Cardiac septum (tissue), 1 donor: ENCODE measurements at places on chromosomes 4 and X. TPM values are rescaled to one million over a fixed set of nuclear protein-coding genes. Genes with fewer than 3 reads are reported as not detected.

DNA sequence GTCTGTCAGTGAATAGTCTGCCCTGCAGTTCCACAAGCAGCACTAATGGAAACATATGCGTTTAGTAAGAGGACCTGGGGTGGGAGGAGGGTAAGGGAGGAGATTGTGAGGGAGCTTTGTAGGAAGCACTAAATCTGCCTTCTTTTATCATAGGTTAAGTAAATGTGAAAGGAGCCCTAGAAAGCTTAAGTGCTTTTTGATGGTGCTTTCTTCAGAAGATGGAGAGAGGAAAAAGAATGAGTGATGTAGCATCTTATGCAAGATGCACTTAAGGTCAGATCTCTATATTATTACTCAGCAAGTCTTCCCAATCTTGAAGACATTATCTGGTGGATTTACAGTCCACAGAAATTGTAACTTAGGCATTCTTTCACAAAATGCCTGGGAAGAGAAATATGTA is 322.7 kb downstream of the PDHA2 start:
- DNase-seq, result no peak

Gene FAT4
- 18.6 TPM for total RNA-seq

- no peak for DNase-seq
Observed at GRCh38 chrX:148659481-148659880, 159.1 kb downstream of the AFF2 start.

Gene CXorf65
- not detected for total RNA-seq

DNA sequence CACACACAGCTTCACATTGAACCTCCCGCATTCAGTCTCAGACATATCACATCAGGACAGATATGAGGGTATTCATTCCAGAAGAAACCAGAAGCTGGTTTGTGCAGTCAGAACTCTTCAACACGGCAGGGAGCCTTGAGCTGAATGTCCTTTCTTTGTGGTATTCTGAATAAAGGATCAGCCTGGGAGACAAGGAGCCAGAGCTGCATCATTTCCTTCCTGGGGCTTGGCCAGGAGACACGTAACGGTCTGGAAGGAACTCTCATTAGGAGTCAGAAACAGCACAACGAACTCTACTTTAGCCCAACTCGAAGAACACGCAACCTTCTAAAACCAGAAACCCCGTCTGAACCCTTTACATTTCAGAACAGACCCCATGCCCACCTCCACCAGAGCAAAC is 46.4 kb downstream of the KDR start:
- peak; percentile 82 for DNase-seq

GRCh38 chr4:99652596-99653436 is 4.8 kb downstream of the C4orf54 start:
- DNase-seq, result no peak

DNA sequence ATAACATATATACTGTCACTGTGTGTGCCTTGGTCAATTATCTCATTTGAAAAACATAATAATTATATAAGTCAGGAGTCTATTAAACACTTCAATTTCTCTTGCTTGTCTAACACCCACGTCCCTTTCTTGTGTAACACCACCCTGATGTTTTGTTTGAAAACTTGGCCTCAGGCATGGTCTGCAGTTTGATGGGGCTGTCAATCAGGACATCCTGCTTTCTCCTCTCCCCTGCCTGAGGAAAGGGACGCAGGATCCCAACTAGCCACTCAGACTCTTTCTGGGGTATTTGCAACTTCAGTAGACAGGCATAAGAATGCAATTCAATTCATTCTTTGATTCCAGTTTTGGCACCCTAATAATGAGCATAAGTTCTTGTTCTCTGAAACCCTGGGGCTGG is 48.8 kb downstream of the DKK2 start:
- DNase-seq, result no peak

Gene CYTL1
- not detected for total RNA-seq

DNA sequence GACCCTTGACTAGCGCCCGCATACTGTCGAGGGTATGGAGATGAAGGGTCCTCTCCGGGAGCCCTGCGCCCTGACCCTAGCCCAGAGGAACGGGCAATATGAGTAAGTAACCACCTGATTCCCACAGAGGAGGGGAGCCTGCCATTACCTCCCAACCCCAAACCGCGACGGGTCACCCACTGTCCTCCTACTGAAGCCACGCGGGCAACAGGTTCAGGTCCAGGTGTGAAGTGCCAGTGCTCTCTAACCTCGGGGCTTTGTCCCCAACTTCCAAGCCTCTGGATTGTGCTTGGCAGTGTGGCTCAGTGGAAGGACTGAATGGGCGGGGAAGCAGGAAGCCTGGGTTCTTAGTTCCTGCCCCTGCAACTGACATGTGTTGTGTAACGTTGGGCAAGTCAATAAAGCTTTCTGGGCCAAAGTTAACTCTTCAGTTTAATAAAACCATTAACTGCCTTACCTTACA is 694 bp downstream of the OCRL start:
- DNase-seq, result no peak

DNA sequence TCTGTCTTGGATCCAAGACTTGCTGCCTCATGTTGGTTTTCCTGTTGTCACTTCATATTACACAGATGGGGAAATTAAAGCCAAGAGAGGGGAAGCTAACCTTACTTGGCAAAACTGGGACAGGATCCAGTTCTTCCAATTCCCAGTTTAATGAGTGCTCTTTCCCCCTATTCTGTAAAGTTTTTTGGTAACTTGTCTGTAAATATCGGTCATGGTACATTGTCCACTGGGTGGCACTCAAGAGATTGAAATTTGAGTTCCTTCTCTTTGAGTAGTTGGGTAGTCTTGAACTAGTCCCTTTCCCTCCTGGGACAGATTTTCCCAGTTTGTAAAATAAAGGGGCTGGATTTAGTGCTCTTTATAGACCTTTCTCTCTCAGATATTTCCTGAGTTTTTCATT is 12.4 kb upstream of the EOLA2 start:
- no peak for DNase-seq

GRCh38 chrX:38717871-38718270 is 83.4 kb upstream of the MID1IP1 start:
- DNase-seq, result no peak

Gene RTL9
- total RNA-seq, result 0.35 TPM

- DNase-seq, result no peak
Observed at GRCh38 chrX:85052636-85053343, 49.1 kb downstream of the APOOL start.

Gene CXCL1
- total RNA-seq, result 0.86 TPM

DNA sequence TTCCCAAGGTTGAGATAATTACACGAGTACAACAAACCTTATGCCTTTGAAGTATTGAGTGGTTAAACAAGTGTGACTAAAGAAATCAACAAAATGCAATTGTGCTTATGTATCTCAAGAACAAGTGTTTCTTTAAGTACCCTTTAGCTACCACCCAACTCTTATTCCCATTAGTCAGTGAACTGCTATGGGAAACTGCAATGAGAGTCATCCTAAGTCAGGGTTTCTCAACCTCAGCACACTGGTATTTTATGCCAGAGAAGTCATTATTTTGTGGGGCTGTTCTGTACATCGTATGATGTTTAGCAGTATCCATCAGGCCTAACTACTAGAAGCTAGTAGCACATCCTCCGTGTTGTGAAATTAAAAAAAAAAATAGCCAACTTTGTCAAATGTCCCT is 549.1 kb upstream of the BOD1L1 start:
- DNase-seq, result no peak

GRCh38 chrX:11050013-11050412 is 61.1 kb upstream of the HCCS start:
- no peak for DNase-seq

Gene L1CAM
- total RNA-seq, result 1.5 TPM

Gene SPANXD
- total RNA-seq, result not detected

- no peak for DNase-seq
Observed at GRCh38 chrX:3638280-3638873, 75.1 kb downstream of the PRKX start.

- DNase-seq, result no peak
Observed at GRCh38 chr4:74555843-74556242, 110.9 kb downstream of the AREG start.

GRCh38 chr4:8050555-8051206 is 107.9 kb downstream of the ABLIM2 start:
- DNase-seq, result peak; percentile 90

Gene PAGE2B
- not detected for total RNA-seq

GRCh38 chr4:44679060-44679459 is 840 bp downstream of the GUF1 start:
- DNase-seq, result no peak

Gene PABPC1L2A
- total RNA-seq, result not detected

- DNase-seq, result no peak
Observed at GRCh38 chr4:103029300-103029699, 9.8 kb upstream of the SLC9B1 start.

GRCh38 chr4:151786158-151786495 is 25.3 kb upstream of the GATB start:
- DNase-seq, result no peak

Gene MAGIX
- 3.4 TPM for total RNA-seq

Gene PPEF2
- total RNA-seq, result not detected

Gene RELL1
- 40.6 TPM for total RNA-seq

GRCh38 chr4:85837439-85837733 is 362.4 kb downstream of the ARHGAP24 start:
- DNase-seq, result no peak

- DNase-seq, result no peak
Observed at GRCh38 chr4:113476800-113477199, 284.7 kb downstream of the CAMK2D start.

Gene NDST4
- not detected for total RNA-seq

DNA sequence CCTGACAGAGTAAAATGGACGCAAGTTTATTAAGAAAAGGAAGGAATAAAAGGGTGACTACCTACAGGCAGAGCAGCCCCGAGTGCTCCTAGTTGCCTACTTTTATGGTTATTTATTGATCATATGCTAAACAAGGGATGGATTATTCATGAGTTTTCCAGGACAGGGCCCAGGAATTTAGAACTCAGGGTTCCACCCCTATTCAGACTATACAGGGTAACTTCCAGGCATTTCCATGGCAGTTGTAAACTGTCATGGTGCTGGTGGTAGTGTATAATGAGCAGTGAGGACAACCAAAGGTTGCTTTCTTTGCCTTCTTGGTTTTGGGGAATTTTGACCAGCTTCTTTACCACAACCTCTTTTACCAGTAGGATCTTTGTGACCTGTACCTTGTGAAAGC is 27.7 kb upstream of the CXCL3 start:
- DNase-seq, result no peak

- no peak for DNase-seq
Observed at GRCh38 chrX:103742339-103742738, 31.6 kb downstream of the TMEM31 start.

Gene LRIT3
- not detected for total RNA-seq

Gene RAB33A
- 1.2 TPM for total RNA-seq

DNA sequence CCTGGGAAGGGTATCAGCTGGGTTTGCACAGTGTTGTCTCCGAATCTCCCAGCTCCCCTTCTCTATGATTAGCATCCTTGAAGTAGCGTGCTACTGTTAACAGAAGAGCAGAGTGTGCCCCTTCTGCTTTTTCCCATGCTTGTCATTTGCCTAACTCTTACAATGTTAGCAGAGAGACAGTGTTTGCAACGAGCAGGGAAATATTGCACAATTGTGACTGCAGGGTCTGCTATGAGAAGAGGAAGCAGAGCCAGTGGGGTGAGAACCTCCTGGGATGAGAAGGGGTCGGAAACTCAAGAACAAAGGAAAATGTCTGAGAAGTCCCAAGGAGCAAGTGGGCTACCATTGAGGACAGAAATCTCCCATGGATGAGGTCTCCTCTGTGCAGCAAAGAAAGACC is 7.8 kb upstream of the CHRNA9 start:
- DNase-seq, result no peak

GRCh38 chr4:118911238-118911703 is 22.6 kb downstream of the SYNPO2 start:
- DNase-seq, result no peak

Gene TCEAL2
- total RNA-seq, result 1.3 TPM

- DNase-seq, result no peak
Observed at GRCh38 chrX:24396236-24396930, 35.9 kb downstream of the SUPT20HL1 start.

- no peak for DNase-seq
Observed at GRCh38 chr4:123838474-123838873, 441.9 kb downstream of the SPRY1 start.

GRCh38 chr4:80956421-80956820 is 74.1 kb upstream of the BMP3 start:
- DNase-seq, result no peak

Gene CYLC1
- total RNA-seq, result not detected

GRCh38 chr4:79334783-79335182 is 8.9 kb upstream of the NAA11 start:
- DNase-seq, result no peak

DNA sequence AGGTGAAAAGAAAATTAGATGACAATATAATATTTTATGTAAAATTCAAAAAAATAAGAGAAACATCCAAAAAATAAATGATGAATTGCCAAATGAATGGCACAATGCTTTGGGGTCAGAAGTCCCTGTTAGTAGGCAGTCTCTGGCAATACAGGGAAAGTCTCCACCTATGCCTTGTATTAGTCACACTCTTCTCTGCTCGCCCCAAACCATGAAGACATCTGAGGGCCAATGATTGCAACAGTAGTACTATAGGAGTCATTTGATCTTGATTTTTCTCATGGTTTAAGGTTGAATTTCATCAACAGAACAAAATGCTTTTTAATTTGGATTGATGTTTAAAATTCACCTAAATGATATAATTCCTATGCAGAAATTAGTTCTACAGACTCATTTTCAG is 3.9 kb upstream of the PRSS12 start:
- no peak for DNase-seq

- DNase-seq, result no peak
Observed at GRCh38 chr4:107931775-107932321, 499 bp downstream of the CYP2U1 start.

- no peak for DNase-seq
Observed at GRCh38 chr4:168743601-168744000, 246.7 kb downstream of the PALLD start.

DNA sequence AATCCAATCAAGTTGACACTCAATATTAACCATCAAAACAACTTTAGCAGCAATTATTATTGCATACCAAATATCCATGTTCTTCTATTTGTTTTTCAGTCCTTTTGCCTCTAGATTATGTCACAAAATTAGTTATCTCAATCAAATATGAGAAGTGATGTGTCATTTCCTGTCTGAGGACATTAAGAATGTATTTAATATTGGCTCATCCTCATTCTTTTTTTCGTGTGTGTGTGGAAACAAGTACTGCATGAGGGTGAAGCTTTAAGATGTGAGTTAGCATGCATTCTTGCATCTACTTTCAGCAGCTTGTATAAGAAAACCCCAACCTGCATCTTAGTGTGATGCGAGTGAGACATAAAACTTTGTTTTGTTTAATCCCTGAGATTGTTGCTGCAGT is 301.4 kb downstream of the GRIA2 start:
- DNase-seq, result no peak
